ENCODE measurements at places on chromosomes 4 and X.

DNA sequence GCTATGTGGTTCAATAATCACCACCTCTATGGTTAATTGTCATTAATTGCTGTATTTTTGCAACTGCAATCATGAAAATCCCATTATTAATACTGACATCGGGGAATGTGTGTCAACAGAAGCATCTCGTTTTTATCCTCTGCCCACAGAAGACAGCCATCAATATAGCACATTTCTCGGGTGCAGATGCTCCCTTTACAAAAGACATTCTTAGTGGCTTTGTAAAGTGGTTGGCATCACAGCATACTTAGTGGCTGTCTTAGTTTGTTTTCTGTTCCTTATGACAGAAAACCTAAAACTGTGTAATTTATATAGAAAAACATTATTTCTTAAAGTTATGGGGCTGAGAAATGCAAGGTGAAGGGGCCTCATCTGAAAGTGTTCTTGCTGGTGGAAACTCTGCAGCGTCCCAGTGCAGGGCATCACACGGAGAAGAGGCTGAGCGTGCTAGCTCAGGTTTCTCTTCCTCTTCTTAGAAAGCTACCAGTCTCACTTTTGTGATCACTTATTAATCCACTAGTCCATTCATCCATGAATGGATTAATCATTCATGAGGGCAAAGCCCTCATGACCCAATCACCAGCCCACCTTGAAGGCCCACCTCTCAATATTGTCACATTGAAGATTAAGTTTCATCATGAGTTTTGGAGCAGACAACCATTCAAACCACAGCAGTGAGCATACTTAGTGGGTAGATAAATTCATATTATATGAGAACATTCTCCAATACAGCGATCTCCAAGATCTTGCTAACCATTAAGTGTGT lies 1067.7 kb upstream of the PABPC4L start:
- DNase-seq, result no peak

DNA sequence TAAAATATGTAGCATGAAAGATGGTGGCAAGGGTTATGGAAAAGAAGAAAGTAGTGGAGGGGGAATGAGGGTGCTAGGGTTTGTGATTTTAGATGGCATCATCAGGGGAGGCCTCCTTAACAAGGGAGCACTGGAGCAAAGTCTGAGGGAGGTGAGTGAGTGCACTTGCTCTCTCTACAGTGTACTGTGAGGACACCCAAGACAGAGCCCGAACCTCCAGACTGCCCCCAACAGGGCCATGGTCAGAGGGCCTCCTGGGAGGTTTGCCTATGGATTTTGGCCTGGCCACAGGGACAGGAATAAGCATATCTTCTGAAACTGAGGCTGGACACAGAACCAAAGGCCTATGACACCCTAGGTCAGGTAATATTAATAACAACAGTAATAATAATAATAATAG lies 21.4 kb upstream of the PJA1 start:
- DNase-seq, result no peak

GRCh38 chr4:95417531-95417930 lies 131.2 kb downstream of the UNC5C start:
- DNase-seq, result no peak

GRCh38 chrX:63889001-63889400 lies 104.0 kb upstream of the ARHGEF9 start:
- DNase-seq, result no peak

- no peak for DNase-seq
Measured at GRCh38 chr4:41881981-41882624, 53.1 kb upstream of the TMEM33 start.

DNA sequence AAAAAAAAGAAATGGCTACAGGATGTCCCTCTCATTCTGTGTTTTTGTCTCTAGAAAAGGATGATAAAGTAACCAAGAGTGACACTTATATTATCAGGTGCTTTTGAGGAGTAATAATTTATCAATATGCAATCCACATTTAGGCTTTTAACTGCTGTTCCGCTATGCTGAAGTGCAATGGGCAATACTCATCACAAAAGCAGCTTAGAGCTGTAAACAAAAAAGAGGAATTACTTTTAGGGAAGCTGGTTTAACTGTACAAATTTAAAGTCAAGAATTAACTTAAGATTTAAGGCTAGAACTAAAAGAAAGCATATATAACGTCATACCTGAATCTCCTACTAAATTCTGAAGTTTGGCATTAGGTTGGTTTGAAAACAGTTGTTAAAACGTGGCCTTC lies 93.5 kb upstream of the DDX3X start:
- peak; percentile 35 for DNase-seq

- DNase-seq, result no peak
Measured at GRCh38 chr4:174277433-174277832, 6.0 kb downstream of the FBXO8 start.

GRCh38 chr4:75513526-75514130 lies 575 bp downstream of the RCHY1 start:
- no peak for DNase-seq

DNA sequence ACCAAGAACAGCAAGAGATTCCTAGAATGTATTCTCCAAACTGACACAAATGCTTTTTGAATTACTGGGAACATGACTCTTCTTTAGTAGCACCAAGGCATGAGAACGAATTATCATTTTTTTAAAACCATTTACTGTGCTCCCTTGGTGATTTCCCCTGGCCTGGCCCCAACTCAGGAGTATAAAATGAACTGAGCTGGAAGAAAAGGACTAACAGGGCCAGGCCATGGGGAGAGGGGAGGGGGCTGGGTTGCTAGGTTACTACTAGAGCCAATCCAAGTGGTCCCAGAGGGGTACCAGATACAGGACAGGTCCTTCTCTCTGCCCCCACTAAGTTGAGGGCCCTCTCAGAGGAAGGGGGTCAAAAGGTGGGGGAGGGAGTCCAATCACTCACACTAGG lies 23.1 kb downstream of the SASH3 start:
- no peak for DNase-seq

DNA sequence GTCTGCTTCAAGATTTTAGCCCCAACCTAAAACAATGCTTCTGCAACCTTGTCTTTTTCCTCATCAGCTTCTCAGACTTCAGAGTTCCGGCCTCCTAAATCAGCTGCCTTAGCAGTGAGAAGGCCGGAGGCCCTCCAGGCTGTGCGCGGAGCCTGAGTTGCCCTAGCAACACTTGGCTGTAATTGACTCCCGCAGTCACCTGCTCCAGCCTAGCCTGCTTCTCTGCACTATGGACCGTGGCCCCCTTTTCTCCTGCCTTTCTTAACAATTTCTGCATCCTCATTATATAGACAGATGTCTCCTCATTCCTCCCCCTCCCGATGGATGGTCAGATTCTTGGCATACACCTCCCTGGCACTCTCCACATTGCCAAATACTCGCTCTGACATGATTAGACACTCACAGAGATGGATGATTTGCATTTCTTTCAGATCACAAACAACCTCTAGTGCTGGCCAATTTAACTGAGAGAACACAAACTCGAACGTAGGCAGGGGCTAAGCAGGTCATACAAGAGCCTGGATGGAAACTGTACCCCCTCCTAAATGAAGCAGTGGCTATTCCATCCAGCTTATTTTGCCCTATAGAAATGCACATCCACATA lies 9.5 kb upstream of the HUWE1 start:
- DNase-seq, result no peak

DNA sequence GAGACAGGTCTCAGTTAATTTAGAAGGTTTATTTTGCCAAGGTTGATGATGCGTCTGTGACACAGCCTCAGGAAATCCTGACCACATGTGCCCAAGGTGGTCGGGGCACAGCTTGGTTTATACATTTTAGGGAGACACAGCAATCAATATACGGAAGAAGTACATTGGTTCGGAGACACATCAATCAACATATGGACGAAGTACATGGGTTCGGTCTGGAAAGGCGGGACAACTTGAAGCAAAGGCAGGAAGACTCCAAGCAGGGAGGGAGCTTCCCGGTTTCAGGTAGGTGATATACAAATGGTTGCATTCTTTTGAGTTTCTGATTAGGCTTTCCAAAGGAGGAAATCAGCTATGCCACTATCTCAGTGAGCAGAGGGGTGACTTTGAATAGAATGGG lies 225.2 kb upstream of the ZFP42 start:
- DNase-seq, result no peak

DNA sequence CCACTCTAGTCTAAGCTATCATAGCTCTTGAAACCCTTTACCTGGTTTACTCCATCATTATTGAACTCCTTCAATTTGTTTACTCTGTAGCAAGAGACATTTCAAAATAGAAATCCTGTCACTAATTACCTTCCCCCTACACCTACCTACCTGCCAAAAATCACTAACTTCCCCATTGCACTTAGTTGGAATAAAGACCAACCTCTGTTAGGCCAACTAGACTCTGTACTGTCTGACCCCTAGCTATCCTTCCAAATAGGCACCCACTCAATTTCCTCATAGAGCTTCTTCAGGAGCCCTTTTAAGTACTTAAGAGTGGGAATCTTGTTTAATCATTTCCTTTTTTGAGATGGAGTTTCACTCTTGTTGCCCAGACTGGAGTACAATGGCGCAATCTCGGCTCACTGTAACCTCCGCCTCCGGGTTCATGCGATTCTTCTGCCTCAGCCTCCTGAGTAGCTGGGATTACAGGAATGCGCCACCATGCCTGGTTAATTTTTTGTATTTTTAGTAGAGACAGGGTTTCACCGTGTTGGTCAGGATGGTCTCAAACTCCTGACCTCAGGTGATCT lies 8.9 kb upstream of the CDKL2 start:
- no peak for DNase-seq

DNA sequence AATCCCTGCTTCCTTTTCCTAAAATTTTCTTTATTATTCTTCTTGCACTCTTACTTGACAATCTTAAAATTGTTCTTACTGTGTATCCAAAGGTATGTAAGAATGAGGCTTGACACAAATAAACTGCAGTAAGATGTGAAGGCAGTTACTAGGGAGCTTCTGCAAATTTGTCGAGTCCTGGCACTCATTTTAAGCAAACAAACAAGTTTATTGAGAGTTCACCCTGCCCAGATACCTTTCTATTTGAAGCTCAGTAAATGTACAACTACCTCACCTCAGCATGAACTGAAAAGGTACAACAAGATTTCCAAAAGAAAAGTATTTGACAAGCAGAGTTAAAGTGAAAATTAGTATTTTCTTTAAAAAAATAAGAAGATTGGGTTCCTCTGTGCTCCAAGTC lies 13.3 kb upstream of the SYTL4 start:
- no peak for DNase-seq

- DNase-seq, result peak; percentile 87
Measured at GRCh38 chrX:107710617-107711391, 64.8 kb downstream of the TSC22D3 start.

GRCh38 chr4:186719925-186720694 lies 3.5 kb downstream of the FAT1 start:
- peak; percentile 14 for DNase-seq

DNA sequence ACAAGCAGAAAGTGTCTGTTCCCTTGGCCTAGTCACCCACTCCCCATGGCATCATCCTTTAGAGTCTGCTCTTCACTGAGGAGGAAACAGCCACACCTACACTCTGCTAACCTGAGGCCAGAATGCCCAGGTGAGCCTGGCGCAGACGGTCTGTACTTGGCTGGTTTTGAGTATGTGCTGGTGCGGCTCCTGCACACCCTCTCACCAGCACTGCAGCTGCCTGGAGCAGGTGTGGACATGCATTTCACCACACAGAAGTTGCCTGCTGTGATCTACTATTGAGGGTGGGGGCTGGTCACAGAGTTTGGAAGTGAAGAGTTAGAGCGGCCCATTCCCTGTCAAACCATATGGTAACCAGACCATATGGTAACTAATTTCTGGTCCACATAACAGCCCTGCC lies 39.5 kb downstream of the KANTR start:
- DNase-seq, result no peak

- no peak for DNase-seq
Measured at GRCh38 chrX:119156241-119156640, 28.6 kb upstream of the KIAA1210 start.

GRCh38 chr4:113434247-113434587 lies 327.3 kb downstream of the CAMK2D start:
- DNase-seq, result no peak

DNA sequence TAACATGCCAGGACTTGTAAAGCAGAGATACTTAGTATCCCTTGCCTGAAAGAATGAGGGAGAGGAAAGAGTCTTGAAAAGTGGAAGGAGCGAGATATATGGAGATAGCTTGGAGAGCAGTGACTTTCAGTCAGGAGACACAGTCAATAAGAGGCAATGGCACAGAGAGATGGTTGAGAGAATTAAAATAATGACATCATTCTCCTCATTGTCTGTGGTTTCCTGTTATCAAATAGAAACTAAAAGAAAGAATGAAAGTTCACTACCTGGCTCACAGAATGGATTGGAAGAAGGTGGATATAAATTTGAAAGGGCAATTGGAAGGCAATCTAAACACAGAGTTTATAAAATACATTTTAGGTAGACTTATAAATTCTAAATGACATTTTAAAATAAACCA lies 760.2 kb upstream of the AADAT start:
- no peak for DNase-seq

GRCh38 chrX:50920132-50920531 lies 9.6 kb downstream of the BMP15 start:
- DNase-seq, result no peak

GRCh38 chr4:176054942-176055341 lies 10.7 kb upstream of the WDR17 start:
- peak; percentile 7 for DNase-seq

DNA sequence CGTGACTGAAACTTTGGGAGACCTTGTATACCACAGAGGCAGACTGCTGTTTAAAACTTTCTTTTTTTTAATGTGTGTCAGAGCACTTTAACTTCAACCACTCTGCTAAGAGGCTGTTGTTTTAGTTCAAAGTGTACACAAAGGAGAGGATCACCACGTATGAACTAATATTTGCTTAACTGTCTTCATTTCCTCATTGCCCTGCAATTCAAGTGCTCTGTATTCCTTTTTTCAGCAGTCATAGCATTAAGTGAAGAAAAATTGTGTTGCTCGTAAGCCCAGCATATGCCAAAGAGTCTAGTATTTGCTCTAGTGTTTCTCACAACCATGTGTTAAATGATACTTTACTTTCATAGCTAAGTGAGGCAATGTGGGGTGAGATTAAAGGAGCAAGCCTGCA lies 63.0 kb upstream of the HHIP start:
- DNase-seq, result no peak

DNA sequence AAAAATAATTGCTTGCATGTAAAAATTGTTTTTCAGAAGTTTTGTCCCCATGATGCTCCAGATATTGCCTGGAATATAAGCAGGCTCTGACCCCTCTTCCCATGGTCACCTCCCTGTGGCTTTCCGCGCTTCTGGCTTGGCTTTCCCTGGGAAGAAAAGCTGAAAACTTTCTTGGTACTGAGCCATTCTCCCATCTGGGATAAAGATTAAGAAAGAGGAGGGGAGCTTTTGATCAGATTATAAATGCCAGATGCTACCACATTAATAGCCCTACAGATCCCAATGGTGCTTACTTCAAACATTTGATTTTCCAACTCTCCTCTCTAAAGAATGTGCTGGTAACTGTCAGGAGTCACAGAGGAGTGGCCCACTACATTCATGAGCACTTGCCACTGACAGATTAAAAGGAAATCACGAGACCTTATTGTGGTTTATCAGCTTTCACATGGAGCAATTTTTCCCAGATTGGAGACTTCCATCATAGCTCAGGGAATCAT lies 54.4 kb upstream of the GAB1 start:
- DNase-seq, result no peak

DNA sequence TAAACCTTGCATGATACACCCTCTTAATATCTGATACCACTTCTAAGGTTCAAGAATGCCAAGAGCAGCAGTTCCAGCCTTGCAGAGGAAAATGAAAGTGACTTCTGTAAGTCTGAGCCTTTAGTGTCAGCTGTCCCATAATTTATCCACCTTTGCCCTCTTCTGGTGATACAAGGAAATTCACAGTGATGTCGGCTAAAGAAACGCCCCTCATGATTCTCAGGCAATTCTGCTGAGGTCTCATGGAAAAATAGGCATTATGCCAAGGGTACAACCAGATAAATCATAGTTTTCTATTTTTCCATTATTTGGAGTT lies 172.2 kb upstream of the CXCL13 start:
- peak; percentile 53 for DNase-seq

All from AML-193 (cell line).